CD4-positive, alpha-beta memory T cell (primary cell): ENCODE measurements at places on chromosomes 5 and 9. TPM values are rescaled to one million over a fixed set of nuclear protein-coding genes. Genes with fewer than 3 reads are reported as not detected.

GRCh38 chr9:121296213-121297127, 28.5 kb downstream of the GSN start:
- DNase-seq = no peak

DNA sequence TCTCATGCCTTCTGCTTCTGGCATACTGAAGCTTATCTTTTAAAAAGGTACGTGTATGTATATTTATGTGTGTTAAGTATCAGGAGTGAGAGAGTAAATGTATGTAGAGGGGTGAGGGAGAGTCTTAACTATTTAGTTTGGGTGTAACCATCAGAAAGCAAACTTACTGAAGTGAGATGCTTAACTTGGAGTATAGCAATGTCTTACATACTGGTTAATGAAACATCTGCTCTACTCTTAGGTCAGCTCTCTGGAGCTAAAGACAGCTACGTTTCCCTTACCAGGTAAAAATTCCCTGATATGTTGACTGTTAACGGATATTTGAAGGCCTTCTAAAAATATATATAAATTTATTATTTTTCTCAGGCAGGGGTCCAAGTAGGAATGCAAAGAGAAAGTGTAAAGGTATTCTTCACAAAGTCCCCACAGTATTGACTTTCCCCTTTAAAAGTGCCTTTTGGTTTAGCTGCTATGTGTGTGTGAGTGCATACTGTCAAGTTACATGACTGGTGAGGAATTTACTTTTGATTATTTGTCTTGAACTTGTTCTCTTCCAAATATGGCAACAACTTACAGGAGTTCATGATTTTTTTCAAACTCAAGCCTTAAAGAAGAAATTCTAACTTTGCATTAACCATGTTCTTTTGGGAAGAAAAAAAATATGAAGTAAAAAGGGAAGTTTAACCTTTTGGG, 12.3 kb upstream of the C5orf24 start:
- DNase-seq = no peak

- no peak for DNase-seq
Measured at GRCh38 chr5:163614787-163615186, 109.4 kb downstream of the MAT2B start.

Gene ROR2
- 0.17 TPM for total RNA-seq

GRCh38 chr5:81268521-81269196, 32.7 kb upstream of the ZCCHC9 start:
- DNase-seq = no peak

- DNase-seq = no peak
Measured at GRCh38 chr9:14913366-14913765, 3.1 kb upstream of the FREM1 start.

DNA sequence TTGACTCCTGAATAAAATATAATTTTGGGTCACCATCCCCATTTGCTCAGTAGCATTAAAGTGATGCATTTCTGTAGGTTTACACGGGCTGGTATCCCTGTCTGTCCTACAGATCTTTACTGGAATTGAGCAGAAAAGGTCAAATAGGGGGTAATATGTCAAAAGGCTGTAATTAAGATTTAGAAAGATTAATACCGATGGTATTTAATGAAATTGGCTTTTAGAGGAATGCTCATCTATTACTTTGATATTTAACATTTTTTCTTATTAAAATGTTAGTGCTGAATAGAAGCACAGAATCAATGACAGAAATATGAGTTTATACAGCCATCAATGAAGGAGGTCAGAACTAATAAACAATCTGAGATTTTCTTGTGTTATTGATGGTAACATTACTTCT, 1762.2 kb upstream of the WWC1 start:
- DNase-seq = no peak

DNA sequence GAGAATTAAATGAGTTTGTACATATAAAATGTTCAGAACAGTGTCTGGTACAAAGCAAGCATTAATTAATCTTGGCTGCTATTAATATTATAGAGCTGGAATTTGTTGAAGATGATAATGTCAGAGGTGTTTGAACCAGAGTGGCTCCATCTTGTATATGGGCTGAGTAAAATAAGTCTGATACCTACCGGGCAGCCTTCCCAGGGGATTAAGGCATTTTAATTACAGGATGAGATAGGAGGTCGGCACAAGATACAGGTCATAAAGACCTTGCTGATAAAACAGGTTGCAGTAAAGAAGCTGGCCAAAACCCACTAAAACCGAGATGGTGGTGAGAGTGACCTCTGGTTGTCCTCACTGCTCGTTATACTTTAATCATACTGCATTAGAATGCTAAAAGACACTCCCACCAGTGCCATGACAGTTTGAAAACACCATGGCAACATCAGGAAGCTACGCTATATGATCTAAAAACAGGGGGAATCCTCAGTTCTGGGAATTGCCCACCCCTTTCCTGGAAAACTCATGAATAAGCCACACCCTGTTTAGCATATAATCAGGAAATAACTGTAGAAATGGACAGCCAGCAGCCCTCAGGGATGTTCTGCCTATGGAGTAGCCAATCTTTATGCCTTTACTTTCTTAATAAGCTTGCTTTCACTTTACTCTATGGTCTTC, 90.2 kb downstream of the PLK2 start:
- no peak for DNase-seq

Gene LURAP1L
- total RNA-seq = not detected

GRCh38 chr9:95609426-95609825, 92.7 kb upstream of the PTCH1 start:
- no peak for DNase-seq

Gene SLC25A2
- 0.91 TPM for total RNA-seq

Gene FRRS1L
- total RNA-seq = not detected

GRCh38 chr5:29150840-29151239, 2042.6 kb upstream of the CDH6 start:
- DNase-seq = no peak

GRCh38 chr9:109816490-109816889, 36.5 kb downstream of the PALM2AKAP2 start:
- no peak for DNase-seq

Gene ZBTB26
- 10.5 TPM for total RNA-seq

- DNase-seq = no peak
Measured at GRCh38 chr5:157600252-157600651, 24.7 kb upstream of the ADAM19 start.
